CD4-positive, CD25-positive, alpha-beta regulatory T cell (primary cell): ENCODE measurements at places on chromosomes 4 and X. TPM values are rescaled to one million over a fixed set of nuclear protein-coding genes. Genes with fewer than 3 reads are reported as not detected.

DNA sequence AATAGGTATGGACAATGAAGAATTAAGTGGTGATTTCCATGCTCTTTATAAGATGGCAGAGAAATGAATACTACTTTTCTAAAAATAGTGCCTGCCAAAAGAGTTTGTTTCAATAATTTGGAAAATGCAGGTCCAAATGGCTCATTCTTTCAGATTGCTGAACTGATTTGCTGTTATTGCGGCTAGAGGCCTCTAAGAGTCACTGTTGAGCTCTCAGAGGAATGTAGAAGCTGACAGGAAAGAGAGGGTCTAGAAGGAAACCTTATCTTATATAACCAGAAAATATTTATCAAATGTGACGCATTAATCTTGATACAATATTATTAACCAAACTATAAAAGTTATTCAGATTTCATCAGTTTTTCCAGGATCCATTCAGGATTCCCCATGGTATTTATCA is 65.7 kb upstream of the PAGE1 start:
- DNase-seq, result peak; percentile 42

DNA sequence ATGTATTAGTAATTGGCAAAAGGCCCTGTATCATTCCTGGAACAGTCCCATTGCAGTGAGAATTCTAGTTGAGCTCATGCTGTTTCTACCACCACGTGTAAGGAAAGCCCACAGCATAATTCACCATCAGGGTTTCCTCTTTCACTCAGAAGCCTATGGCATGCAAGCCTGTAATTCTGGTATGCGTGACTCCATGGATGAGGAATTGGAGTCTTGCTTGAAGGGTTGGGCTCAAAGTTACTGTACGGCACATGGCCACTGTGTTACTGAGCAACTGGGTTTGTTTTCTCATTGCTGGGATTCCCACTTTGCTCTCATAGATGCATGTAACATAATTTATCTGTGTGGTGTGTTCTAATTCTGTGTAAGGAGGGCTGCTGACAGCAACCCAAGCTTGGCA is 132.3 kb upstream of the NR3C2 start:
- no peak for DNase-seq

DNA sequence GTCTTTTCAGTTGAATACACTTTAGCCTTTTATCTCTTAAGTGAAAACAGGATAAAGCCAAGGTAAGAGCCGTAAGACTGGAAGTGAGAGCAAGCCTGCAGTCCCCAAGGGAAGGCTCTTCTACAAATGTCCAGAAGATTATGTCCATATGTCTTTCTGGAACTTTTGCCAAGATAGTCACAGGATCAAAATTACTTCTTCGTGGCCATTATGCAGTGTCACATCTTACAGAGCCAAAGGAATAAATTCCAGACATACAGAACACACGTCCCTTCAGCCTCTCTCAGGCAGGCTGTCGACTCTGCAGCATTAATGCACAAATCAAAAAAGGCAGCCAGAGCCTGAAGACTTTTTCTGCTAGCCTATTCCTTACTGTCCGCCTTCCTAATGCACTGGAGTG is 10.9 kb upstream of the GATB start:
- DNase-seq, result no peak

Gene INTS6L
- total RNA-seq, result 28.4 TPM

Gene GAGE2A
- not detected for total RNA-seq

Gene FAM236C
- total RNA-seq, result not detected

Gene ADAMTS3
- total RNA-seq, result not detected

Gene IL2RG
- total RNA-seq, result 504 TPM

DNA sequence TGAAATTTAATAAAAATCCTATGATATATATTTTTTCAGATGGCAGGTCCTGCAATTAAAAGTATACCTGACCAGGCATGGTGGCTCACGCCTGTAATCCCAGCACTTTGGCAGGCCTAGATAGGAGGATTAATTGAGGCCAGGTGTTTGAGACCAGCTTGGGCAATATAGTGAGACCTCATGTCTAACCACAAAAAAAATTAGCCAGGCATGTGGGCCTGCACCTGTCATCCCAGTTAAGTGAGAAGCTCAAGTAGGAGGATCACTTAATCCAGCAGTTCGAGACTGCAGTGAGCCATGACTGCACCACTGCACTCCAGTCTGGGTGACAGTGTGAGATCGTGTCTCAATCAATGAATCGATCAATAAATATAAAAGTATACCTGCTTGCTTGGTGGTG is 2.5 kb downstream of the OCIAD2 start:
- no peak for DNase-seq

- DNase-seq, result peak; percentile 15
Measured at GRCh38 chr4:13386405-13387107, 97.6 kb downstream of the RAB28 start.

DNA sequence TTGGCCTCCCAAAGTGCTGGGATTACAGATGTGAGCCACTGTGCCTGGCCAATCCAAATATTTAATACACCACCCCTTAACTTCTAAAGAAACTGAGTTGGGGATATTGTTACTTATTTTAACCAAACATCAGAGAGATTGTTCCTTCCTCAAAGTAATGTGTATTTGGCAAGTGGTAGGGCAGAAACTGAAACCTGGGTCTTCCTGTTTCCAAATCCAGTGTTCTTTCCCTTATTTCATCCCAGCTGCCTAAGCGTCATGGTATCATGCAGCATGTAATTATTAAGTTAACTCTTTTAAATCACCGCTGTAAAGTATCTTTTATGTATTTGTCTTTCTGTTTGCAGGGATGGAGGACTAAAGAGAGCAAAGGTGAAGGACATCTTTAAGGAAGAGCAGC is 68.4 kb downstream of the GPAT3 start:
- DNase-seq, result no peak

GRCh38 chrX:10017872-10018271 is 50.7 kb downstream of the CLDN34 start:
- DNase-seq, result no peak

GRCh38 chr4:24719615-24720014 is 75.8 kb upstream of the SOD3 start:
- DNase-seq, result no peak

GRCh38 chr4:125315576-125316400 is 1.0 kb downstream of the FAT4 start:
- DNase-seq, result no peak

Gene SPANXD
- total RNA-seq, result not detected

Gene H2AZ1
- 143 TPM for total RNA-seq

Gene RNF128
- total RNA-seq, result not detected

- no peak for DNase-seq
Measured at GRCh38 chr4:47406408-47406807, 57.1 kb downstream of the COMMD8 start.

DNA sequence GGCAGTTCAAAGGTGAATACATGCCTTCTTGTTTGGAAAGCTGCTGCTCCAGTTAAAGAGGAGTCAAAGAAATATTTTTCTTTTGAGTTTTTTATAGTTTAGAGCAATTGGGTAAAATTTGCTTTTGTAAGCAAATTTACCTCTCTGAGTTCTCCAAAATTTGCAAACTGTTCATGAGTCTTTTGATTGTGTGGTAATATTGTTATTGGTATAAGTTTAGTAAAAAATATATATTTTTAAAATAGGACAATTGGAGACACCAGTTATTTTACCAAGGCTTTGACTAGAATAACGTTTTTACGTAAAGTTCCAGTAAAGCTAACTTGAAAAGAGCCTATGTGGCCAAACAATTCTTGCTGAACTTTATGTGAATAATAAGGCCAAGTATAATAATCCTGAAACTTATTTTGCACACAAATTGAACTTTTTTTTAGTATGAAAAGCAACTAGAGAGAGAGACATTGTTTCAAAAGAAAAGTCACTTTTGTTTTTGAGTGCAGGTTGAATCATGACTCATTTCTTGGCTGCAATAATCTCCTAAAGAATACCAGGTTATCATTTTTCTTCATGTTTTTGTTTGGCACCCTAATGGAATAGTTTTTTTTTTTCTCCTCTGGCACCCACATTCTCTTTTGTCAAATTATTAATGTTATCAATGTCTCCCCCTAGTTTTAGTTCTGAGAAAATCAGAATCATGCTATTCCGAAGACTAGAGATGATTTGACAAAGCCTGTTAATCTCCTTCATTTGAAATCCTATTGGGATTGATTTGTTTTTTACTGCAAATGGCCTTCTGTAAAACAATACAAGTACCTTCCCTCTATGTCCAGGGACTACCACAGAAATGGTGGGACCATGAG is 57.1 kb downstream of the UGT2B10 start:
- DNase-seq, result no peak

DNA sequence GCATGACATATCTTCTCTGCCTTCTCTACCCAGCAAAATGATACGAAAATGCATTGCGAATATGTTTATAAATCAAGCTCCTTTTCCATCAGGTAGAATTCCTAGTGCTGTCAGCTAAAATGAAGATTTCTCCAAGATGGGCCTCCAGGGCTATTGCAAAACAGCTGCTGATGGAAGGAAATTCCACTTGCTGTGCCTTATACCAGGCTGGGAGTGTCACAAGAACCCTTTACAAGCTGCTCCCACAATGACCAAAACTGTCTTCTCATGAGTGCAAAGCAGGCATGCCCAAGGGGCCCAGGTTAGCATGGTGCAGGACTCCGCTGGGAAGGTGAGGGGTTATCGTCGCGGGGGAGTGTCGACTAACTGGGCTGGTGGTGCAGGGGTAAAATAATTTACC is 8.7 kb downstream of the HNRNPH2 start:
- DNase-seq, result no peak

DNA sequence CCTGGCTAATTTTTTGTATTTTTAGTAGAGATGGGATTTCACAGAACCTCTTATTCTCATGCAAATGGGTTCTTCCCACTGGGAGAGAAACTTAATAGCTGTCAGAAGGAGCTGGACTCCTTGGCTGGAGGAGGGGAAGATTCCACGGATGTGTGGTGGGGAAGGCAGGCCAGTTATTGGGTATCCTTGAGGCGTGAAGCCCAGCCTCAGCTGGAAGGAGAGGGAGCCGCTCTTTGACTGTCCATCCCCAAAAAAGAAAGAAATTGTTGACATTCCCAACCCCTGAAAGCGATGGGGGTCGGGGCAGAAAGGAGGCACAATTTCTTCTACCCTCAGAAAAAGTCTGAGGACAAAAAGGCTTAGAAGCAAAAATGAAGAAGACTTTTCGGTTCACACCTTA is 983.1 kb upstream of the PABPC4L start:
- DNase-seq, result no peak
